ENCODE measurements at places on chromosomes 5 and 9.

GRCh38 chr9:30714389-30714788 lies 1670.1 kb upstream of the ACO1 start:
- no peak for DNase-seq

GRCh38 chr9:128026773-128027541 lies 40.2 kb downstream of the NAIF1 start:
- peak; percentile 35 for DNase-seq

DNA sequence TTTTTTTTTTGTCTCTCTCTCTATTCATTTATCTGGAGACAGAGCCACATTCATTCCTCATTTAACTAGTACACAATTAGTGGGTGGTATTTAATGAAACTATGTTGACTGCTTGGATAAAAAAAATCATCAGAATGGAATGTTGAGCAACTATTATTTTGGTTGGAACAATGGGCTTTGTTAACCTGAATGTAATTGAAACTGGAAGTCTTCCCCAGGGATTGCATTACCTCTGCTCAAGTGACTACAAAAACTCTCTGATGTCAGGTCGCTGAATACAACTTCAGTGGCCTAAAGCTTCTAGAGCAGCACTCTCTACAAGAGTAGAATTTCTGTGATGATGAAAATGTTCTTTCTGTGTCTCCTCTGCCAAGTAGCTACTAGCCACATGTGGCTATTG lies 295.8 kb downstream of the DEPDC1B start:
- DNase-seq: no peak

DNA sequence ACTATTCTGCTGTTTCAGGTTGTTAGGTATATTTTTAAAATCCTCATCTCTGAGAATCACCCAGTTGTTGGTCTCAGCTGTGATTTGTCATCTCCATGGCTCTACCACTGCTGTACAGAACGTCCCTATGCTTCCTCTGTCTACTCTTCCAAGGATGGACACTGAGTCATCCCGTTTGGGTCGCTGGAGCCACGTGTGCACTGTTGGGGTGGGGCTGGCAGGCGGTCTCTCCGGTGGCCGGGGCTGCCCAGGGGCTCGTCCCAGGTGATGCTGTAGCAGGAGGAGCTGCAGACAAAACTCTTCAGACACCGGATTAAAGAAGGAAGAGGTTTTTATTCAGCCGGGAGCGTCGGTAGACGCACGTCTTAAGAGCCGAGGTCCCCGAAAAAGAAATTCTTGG lies 16.9 kb downstream of the LCN9 start:
- DNase-seq: no peak

DNA sequence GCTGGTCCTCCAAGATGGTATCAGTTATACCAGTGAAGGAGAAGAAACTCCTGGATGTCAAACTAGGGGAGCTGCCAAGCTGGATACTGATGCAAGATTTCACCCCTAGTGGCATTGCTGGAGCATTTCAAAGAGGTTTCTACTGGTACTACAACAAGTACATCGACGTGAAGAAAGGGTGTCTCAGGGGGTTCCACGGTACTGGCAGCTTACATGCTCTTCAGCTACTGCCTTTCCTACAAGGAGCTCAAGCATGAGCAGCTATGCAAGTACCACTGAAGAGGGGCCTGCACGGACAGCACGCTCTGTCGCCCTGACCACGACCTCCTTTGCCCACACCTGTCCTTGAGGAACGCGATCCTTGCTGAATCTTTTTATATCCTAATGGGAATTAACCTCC lies 19.5 kb downstream of the ACTL7B start:
- no peak for DNase-seq

- no peak for DNase-seq
These were observed 75.0 kb downstream of the WNK2 start for GRCh38 chr9:93258818-93259489.

- DNase-seq: no peak
These were observed at the start of gene DMRT1 for GRCh38 chr9:841371-842209. DMRT1 (plus strand) TSS chr9:841697; CDS start chr9:841839, 142 bp downstream.

GRCh38 chr5:158995694-158996173 lies 104.0 kb downstream of the EBF1 start:
- no peak for DNase-seq

- DNase-seq: no peak
These were observed 32.1 kb downstream of the LCP2 start for GRCh38 chr5:170265522-170265921.

GRCh38 chr9:85502815-85503655 lies 238.7 kb downstream of the AGTPBP1 start:
- no peak for DNase-seq

DNA sequence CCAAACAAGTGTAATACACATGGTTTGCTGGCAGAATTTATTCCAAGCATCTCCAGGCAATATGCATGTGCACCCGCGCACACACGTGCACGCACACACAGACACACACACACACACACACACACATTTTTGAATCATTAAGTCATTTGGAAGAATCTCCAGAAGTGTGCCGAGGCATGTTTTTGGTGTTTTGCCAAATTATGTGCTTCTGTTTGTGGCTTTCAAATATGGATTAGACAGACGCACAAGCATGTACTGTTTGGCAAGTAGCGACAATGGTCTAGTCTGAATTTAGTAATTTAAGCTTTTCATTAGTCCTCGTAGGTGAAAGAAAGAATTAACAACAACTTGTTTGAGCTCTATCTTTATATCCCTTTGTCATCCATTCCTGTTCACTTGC lies 36.7 kb downstream of the NFIB start:
- DNase-seq: no peak

GRCh38 chr9:127919253-127919815 lies 2.5 kb upstream of the ST6GALNAC4 start:
- no peak for DNase-seq

DNA sequence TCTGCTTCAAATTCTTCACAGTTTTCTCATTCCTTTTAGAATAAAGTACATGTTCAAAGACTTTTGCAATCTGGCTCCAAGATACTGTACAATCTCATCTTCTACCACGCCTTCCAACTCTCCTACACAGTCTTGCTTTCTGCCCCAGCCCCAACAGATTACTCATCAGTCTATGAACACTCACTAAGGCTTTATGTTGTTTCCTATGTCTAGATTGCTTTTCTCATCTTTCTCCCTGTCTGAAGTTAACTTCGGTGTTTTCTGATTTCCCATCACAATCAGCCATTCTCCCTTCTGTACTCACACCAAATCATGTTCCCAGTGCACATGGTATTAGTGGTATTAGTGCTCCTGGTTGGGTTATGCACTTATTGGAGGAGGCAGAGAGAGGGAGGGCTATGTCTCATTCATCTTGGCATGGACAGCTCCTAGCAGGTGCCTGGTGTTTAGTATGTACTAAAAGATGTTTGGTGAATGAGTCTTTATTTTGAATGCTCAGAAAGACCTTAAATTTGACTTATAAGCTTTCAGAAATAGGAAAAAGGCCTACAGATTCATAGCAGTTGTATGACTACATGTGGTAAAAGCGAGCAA lies 44.0 kb upstream of the ZNF608 start:
- no peak for DNase-seq

DNA sequence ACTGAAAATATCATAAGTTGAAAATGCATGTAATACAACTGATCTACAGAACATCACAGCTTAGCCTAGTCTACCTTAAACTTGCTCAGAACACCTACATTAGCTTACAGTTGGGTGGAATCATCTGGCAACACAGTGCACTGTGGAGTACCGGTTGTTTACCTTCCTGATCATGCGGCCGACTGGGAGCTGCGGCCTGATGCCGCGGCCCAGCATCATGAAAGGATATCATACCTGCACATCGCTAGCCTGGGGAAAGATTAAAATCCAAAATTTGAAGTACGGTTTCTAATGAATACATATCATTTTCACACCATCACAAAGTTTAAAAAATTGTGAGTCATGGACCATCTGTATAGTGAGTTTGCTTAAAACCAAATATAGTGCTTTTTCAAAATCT lies 1.8 kb downstream of the HACD4 start:
- DNase-seq: no peak

- DNase-seq: no peak
These were observed 31.7 kb downstream of the GSN start for GRCh38 chr9:121299467-121300282.

DNA sequence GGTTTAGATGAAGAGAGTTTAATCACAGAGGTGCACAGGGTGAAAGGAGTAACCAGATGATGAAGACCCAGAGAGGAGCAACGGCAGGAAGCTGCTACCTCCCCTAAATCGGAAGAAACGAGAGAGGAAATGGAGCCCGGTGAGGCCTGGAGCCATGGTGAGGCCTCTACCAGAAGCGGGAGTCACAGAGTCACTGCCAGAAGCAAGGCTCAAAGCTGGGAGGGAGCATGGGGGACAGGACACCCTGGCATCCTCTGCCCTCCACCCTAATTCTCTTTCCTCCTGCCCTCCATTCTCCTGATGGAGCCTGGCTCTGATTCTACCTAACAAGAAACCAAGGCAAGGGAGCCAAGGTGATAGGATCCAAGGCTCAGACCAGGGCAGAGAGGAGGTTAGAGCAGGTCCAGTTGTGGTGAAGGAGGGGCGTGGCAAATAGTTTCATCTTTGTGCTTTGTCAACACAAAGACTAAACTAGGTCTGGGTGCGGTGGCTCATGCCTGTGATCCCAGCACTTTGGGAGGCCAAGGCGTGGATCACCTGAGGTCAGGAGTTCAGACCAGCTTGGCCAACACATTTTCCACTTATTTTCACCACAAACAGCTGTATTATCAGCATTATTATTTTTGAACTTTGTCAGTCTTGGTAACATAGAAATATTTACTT lies 134.4 kb upstream of the RAI14 start:
- no peak for DNase-seq

- DNase-seq: no peak
These were observed 202.7 kb upstream of the RGMB start for GRCh38 chr5:98570661-98571191.

DNA sequence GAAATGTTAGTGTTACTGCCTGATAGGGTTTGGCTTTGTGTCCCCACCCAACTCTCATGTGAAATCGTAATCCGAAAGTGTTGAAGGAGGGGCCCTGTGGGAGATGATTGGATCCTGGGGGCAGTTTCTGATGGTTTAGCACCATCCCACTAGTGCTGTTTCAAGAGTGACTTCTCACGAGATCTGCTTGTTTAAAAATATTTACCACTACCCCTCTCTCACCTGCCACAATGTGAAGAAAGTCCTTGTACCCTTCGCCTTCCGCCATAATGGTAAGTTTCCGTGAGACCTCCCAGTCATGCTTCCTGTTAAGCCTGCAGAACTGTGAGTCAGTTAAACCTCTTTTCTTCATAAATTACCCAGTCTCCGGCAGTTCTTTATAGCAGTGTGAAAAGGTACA lies 2.6 kb upstream of the RFX3 start:
- DNase-seq: peak; percentile 29

GRCh38 chr5:80919678-80920196 lies 40.4 kb upstream of the RASGRF2 start:
- DNase-seq: no peak

- no peak for DNase-seq
These were observed 270.1 kb downstream of the ARHGEF28 start for GRCh38 chr5:73896097-73896496.

DNA sequence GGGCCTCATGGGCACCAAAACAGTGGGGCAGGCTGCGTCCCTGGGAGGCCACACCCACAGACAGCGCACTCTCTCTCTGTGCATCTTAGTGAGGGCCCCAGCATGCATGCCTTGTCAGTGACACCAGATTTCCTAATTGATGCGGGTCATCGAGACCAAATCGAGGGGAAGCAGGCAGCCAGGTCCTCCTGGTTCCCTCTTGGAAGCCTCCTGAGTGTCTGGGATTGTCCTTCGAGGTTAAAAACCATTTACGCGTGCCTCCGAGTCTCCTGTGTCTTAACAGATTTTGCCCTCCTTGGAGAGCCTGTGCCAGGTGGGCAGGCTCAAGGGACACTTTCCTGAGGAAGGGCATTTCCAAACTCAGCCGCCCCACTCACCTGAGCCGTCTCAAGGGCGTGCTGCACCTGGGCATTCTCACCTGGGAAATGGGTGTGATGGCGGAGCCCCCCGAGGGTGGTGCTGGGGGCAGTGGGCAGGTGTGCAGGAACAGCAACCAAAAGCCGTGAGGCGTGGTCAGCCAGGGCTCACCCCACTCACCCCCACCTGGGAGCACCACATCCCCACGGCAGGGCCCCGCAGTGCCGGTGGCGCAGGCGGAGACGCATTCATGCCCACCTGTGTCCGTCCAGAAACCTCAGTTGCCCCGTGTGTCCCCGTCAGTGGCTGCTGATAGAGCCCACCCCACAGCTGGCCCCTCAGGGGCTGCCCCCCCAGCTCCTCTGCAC lies 2.7 kb downstream of the SLC6A19 start:
- DNase-seq: no peak

- DNase-seq: no peak
These were observed 2.8 kb upstream of the TEX10 start for GRCh38 chr9:100355561-100355960.

- DNase-seq: no peak
These were observed 340.9 kb upstream of the KIF2A start for GRCh38 chr5:61965069-61965468.

- DNase-seq: peak; percentile 35
These were observed 2.4 kb downstream of the ANXA6 start for GRCh38 chr5:151154931-151155774.

DNA sequence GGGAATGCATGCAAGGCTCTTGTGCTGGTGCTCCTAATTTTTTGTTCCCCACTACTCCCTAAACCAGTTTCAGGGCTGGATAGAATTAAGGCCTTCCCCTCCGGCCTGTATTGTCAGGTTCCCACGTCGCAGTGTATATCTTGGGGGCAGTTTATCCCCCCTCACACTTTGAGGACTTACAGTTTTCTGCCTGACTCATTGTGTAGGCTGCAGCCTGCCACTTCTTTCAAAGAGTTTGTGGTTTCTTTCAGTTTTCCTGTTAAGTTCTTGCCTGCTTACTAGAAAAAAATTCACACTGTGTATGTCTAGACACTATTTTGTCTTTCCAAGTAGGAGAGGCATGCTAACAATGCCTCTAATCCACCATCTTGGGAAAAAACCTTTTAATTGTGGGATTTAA lies 28.4 kb upstream of the BTNL3 start:
- DNase-seq: no peak

Measured in activated CD4-positive, alpha-beta T cell treated with anti-CD3 and anti-CD28 coated beads, Interleukin-2, amount 50 U/mL, for 1 hour (primary cell).